HS-27A (cell line): ENCODE measurements at places on chromosomes 16 and 17.

GRCh38 chr16:48447428-48447827, 62.2 kb upstream of the SIAH1 start:
- DNase-seq, result no peak

GRCh38 chr17:2020721-2021120, 4.4 kb downstream of the RTN4RL1 start:
- no peak for DNase-seq

GRCh38 chr16:28923652-28924398, 1.2 kb downstream of the RABEP2 start:
- DNase-seq, result no peak

- no peak for DNase-seq
These were observed 2.0 kb downstream of the CUEDC1 start for GRCh38 chr17:57953219-57953618.

GRCh38 chr16:31107465-31107867, 720 bp upstream of the BCKDK start:
- no peak for DNase-seq

GRCh38 chr16:79599837-79600637, 500 bp downstream of the MAF start:
- no peak for DNase-seq

DNA sequence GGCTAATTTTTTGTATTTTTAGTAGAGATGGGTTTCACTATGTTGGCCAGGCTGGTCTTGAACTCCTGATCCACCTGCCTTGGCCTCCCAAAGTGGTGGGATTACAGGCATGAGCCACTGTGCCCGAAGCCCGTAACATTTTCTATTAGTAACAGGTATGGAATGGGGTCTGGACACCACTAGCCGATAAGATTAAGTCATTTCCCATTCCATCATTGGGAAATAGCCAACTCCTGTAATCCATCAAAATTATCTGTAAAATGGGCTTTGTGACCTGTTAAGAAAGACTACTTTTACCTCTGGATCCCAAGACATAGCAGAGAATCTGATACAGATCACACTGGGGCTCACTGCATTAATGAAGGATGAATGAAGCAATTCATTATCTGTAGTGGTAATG, 3.9 kb upstream of the LUC7L3 start:
- no peak for DNase-seq

DNA sequence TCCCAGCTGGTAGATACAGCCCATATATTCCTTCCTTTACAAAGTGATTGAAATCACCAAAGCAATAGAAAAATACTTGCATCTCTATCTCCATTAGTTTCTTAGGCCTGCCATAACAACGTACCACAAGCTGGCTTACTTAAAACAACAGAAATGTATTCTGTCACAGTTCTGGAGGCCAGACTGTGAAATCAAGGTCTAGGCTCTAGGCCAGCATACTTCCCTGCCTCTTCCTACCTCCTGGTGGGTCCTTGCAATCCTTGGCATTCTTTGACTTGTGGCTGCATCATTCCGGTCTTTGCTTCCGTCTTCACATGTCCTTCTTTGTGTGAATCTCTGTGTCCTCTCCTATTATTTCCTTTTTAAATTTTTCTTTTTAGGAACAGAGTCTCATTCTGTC, 62.5 kb downstream of the ERCC4 start:
- no peak for DNase-seq

DNA sequence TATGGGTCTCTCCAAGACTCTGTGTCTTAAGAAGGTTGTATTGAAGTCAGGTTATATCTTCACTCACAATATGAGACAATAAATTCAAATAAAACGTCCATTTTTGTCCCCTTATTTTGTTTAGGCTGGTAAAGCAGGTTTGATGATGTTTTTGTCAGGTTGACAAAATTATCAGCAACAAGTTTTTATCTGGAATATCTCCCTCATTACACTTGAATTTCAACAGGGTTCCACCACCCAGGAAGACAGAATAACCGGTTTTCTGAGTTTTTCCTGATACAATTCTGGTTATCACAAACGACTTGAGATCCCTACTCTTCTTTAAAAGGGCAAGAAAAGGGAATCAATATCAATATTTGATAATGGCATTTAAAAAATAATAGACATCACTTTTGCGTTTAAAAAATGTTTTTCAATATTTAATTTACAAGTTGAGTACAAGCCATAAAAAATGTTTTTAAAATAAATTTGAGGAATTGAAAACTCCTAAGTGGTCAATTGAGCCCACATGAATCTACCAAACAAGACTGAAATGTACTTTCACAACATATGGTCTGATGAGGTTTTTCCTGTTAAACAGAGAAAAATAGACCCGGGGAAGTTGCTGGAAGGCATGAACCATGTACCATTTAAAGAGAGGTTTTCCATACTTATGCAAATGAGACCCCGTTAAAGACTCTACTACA, 1.4 kb upstream of the ATP6V0A1 start:
- DNase-seq, result no peak

DNA sequence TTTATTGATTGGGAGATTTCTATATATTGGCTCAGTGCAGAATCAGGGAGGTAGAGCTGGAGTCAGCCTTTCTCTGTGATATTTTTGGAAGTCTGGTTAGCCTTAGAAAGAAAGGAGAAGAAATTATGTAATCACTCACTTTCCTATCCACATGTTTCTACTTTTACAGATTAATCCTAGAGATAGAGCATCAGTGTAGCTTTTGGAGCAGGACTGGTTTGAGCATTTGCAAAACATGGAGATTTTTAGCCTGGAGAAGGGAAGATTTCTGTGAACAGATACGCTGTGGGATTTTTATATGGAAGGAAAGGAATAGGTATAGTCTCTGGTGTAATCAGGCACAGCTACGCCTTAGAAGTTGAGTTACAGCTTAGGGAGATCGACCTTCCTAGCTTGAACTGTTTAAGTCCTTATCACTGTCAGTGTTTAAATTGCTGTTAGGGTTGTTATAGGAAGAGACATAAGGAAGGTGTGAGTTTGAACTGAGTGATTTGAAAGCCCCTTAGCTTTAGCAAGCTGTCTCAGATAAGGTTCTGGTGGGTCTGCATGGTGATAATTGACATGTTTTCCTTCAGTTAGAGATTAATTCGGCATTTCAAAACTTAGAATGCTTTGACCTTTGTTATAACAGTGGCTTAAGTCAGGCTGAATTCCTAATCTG, 20.5 kb downstream of the METTL9 start:
- DNase-seq, result no peak

- DNase-seq, result no peak
These were observed 3.7 kb downstream of the TMUB2 start for GRCh38 chr17:44190481-44190880.

- no peak for DNase-seq
These were observed 173.1 kb downstream of the RPTOR start for GRCh38 chr17:80717720-80718083.

- DNase-seq, result no peak
These were observed 36.1 kb upstream of the ZC3H18 start for GRCh38 chr16:88533932-88534637.

- DNase-seq, result no peak
These were observed 53.1 kb downstream of the PRKCA start for GRCh38 chr17:66355510-66355909.

DNA sequence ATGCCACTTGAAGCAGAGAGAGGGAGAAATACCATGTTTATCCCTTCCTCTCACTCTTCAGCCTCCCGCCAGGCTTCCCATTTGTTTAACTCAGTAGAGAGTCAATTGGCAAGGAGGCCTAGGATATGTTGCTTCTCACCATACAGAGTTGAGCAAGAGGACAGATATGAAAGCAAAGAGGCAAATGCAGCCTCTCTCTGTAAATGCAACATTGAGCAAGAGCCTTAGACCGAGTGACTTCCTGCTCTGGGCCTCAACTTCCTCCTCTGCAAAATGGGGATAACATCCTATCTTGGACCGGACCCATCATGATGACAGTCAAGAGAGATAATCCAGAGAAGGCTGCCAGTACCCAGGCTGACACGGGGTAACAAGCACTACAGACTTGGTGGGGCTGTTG, 36.8 kb downstream of the SOCS1 start:
- no peak for DNase-seq

DNA sequence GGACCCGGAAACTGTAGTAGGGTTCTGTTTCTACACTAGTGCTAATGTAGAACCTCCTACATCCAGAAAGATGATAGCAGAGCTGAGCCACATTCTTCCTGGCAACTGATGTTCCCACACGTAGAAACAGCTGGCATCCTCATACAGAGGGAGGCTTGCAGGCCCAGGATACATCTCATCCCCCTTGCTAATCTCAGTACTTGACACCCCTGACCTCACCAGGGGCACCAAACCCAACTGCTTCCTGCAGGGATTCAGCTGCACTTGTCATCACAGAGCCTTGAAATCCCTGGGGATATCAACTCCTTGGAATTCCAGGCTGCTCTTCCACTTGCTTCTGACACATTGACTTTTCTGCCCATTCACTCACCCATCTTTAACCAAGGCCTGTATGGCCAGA, 75.2 kb upstream of the HSBP1 start:
- no peak for DNase-seq

GRCh38 chr17:41199421-41200078, 9.9 kb downstream of the KRTAP9-1 start:
- DNase-seq, result no peak

DNA sequence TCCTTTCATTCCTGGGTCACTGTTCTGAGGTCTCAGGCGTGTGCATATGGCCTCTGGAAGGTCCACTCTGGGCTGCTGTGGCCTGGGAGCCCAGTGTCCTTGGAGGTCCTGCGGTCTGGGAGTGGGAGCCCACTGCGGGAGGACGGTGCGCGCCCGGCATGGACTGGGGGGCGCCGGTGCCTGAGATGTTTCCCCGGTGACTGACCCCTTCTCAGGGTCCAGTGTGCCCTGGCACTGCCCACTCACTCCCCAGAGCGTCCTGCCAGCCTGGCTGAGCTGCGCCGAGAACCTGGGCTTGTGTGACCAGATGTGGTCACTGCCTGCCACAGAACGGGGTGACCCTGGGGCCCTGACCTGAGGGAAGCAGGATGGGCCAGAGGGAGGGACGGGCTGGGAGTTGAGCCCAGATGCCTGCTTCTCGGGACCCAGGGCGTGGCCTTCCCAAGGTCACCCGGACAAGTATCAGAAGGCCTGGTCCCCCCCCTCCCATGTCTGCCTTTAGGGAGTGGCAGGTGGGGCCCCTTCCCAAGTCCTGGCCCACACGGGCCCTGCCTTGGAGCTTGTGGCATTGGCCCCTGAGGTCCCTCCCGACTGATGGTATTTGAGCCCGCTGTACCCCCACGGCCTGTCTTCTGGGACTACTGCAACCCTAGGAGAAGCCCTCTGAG, 1.1 kb upstream of the RHBDL1 start:
- no peak for DNase-seq
